ENCODE measurements at places on chromosomes 1 and 21. TPM values are rescaled to one million over a fixed set of nuclear protein-coding genes. Genes with fewer than 3 reads are reported as not detected.

The FLG gene
- 0.40 TPM for total RNA-seq

The PTGS2 gene
- 0.80 TPM for total RNA-seq

The LIPI gene
- total RNA-seq: not detected

The CSF3R gene
- 3.2 TPM for total RNA-seq

The ARF1 gene
- total RNA-seq: 273 TPM

The BTBD8 gene
- total RNA-seq: 1.8 TPM

Measured in esophagus mucosa (tissue), 1 donor.